Muscle of leg (tissue), 16 donors: ENCODE measurements at places on chromosomes 11 and 22. TPM values are rescaled to one million over a fixed set of nuclear protein-coding genes. Genes with fewer than 3 reads are reported as not detected.

OR56A1 gene
- not detected for total RNA-seq

SLC1A2 gene
- total RNA-seq: 1.6 TPM

FAM227A gene
- 1.1 TPM for total RNA-seq

ZDHHC13 gene
- total RNA-seq: 6.3 TPM

HIC2 gene
- total RNA-seq: 4.2 TPM

DTX4 gene
- 8.9 TPM for total RNA-seq

RAB38 gene
- total RNA-seq: 3.5 TPM

DDIAS gene
- 3.0 TPM for total RNA-seq

OR8A1 gene
- total RNA-seq: 0.22 TPM

EMID1 gene
- total RNA-seq: 5.7 TPM

- no peak overlapping the region for H3K4me3 ChIP-seq
- no peak overlapping the region for H3K27ac ChIP-seq
- H3K27me3 ChIP-seq: no peaks in the 10 kb centered on the region
- no peaks in the 10 kb centered on the region for H3K36me3 ChIP-seq
- no peaks in the 10 kb centered on the region for H3K4me1 ChIP-seq
Measured at GRCh38 chr11:14320020-14320419, 39.0 kb downstream of the RRAS2 start.

DNA sequence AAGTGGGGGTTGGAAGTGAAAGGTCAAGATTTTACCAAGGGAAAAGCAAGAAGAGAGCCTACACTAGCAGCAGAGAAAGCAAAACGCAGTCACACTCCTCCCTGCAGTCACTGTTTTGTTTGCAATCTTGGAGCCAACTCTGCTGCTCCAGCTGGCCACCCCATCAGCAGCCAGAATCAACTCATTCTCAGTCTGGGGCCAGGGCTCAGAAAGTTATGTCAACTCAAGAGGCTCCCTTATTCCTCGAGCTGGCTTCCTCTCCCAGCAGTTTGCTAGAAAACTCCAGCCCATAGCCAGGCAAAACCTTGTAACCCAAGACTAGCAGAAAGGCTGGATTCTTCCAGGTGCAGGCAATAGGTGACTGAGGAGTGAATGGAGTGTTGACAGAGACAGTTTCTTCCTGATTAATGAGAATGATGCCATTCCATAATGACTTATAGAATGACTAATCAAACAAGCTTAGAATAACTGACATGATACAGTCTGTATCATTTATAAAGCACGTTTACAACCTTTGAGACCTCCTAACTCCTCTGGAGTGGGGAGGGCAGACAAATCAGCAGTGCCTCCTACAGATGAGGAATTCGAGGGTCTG lies 53.4 kb downstream of the P4HA3 start:
- no peak overlapping the region for H3K4me3 ChIP-seq
- no peak overlapping the region for H3K27ac ChIP-seq
- H3K36me3 ChIP-seq: peaks cover 28% of the 10 kb centered on the region

DNA sequence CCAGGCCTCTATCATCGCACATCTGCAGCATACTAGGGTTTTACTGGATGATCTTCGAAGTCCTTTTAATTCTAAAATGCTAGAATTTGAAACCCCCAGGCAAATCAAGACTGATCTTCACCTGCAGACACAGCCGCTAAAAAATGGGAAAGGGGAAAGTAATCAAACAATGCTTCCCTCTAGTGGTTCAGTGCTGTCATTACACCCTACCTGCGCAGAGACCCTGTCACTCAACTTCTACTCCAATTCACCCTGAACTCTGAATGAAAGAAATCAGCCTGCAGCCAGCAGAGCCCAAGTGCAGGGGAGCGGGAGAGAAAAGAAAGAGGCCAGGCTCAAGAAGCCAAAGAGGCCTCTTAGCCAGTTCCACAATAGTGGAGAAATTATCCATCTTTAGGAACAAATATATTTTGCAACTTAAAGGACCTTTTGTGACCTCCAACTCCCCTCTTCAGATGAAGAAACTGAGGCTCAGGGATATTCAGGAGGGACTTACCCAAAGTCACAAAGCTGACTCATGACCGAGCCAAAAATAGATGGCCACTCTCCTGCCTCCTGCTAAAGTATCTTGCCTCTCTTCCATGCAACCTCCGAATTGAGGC lies 33.0 kb downstream of the SERGEF start:
- H3K36me3 ChIP-seq: no peaks in the 10 kb centered on the region
- no peaks in the 10 kb centered on the region for H3K4me1 ChIP-seq
- H3K27ac ChIP-seq: no peak overlapping the region
- H3K27me3 ChIP-seq: no peaks in the 10 kb centered on the region
- DNase-seq: peak; percentile 22

DNA sequence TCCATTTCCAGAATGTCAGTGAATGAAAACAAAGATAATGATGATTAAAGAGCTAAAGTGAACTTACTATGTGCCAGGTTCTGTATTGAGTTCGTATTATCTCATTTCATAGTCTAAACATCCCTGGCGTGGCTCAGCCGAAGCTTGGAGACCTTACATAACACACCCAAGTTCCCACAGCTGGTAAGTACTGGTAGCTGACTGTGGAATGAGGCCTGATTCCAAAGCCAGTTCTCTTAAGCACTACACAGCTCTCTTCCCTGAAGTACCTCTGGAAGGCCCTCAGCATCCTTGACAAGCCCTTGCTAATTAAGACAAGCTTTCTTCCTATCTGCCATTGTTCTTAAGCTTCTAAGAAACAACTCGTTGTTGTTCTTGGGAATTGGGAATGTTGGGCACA lies 28.6 kb upstream of the NCAM1 start:
- H3K4me1 ChIP-seq: no peaks in the 10 kb centered on the region
- peaks cover 2% of the 10 kb centered on the region for H3K27me3 ChIP-seq
- no peak for DNase-seq
- no peak overlapping the region for H3K27ac ChIP-seq
- no peak overlapping the region for H3K4me3 ChIP-seq

GRCh38 chr11:68186061-68186460 lies 27.0 kb downstream of the KMT5B start:
- H3K4me3 ChIP-seq: no peak overlapping the region
- H3K27me3 ChIP-seq: no peaks in the 10 kb centered on the region
- peaks cover 38% of the 10 kb centered on the region for H3K36me3 ChIP-seq

DNA sequence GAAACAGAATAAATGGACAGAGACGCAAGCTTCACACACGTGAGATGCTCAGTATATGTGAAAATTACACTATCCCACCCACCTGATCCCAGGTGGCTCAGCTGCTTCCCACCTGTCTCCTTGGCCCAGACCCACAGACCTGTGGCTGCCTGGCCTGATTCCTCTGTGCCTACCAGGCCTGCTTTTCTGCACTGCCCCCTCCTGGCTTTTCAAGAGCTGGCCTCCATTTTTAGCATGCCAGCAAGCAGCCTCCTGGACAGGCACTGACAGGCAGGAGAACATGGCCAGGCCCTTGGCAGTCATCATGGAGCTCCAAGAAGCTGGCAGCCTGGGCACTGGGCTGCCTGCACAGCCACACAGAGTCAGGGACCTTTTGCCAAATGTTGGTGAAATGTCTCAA lies 79.5 kb upstream of the HMGXB4 start:
- no peaks in the 10 kb centered on the region for H3K36me3 ChIP-seq
- H3K4me1 ChIP-seq: no peaks in the 10 kb centered on the region
- H3K27me3 ChIP-seq: peaks cover 2% of the 10 kb centered on the region
- no peak overlapping the region for H3K27ac ChIP-seq
- DNase-seq: no peak
- no peak overlapping the region for H3K4me3 ChIP-seq

- no peak overlapping the region for H3K27ac ChIP-seq
- no peak overlapping the region for H3K4me3 ChIP-seq
- DNase-seq: no peak
- H3K27me3 ChIP-seq: no peaks in the 10 kb centered on the region
Measured at GRCh38 chr11:95070471-95070870, 3.8 kb downstream of the SRSF8 start.

DNA sequence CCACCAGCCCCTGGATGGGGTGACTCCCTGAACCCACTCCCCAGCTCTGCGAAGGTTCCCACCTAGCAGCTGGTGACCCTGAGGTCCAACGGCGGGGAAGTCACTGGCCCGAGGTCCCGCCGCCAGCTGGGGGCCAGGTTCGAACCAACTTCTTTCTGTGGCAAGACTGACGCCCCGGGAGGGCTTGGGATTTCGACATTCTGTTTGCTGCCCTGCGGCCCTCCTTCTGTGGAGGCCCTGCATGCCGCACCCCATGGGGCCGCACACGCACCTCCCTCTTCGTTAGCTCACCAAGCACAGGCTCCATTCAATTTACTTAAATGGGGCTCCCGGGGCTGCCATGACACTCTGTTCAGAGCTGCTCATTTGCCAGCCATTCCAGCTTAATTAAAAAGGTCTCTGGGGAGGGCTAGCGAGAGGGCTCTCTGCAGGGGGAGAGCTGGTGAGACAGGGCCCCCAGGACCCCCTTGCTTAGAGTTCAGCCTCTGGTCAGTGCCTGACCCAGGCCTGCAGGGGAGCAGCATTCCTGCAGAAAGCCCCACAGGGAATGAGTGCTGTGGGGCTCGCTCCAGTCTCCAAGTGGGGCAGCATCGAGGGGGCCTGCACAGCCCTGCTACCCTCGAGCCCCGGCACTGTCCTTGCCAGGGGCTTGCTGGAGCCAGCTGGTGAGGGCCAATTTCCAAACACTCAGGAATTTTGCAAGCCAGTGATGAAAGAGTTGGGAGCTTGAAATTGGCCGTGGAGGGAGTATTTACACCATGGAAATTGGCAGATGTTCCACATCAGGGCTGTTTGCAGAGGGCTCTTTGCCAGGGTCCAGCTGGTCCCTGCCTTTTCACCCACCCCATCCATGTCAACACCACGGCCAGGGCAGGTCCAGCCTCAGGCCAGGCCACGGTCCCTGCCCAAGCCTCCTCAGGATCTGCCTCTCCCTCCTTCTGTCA lies 80.8 kb downstream of the CACNA1I start:
- H3K36me3 ChIP-seq: no peaks in the 10 kb centered on the region
- no peak overlapping the region for H3K27ac ChIP-seq
- DNase-seq: peak; percentile 37
- no peak overlapping the region for H3K4me3 ChIP-seq
- H3K27me3 ChIP-seq: peaks cover 18% of the 10 kb centered on the region

GRCh38 chr22:24417901-24418641 lies 9.3 kb upstream of the ADORA2A start:
- H3K4me1 ChIP-seq: peaks cover 37% of the 10 kb centered on the region
- H3K36me3 ChIP-seq: peaks cover 52% of the 10 kb centered on the region
- no peak overlapping the region for H3K27ac ChIP-seq
- DNase-seq: no peak
- H3K4me3 ChIP-seq: no peak overlapping the region
